Trophoblast cell (in vitro differentiated cells and primary cell): ENCODE measurements at places on chromosomes 6 and 20.

DNA sequence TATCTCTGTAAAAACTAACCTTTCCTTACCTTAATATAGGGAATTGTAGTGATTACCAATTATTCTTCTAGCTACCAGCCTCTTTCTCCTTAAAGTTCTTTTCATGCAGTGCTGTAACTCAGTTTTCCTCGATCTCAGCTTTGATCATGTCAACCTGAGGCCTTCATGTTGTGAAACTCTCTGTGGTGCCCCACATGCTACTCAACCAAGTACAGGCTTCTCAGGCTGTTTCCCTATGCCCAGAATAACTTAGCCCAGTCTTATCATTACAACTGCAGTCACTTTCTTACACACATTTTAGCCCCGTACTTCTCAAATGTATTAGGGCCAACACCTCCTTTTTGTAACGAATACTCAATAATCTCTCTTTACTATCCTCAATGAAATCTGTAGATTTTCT, 90.1 kb upstream of the SUPT3H start:
- no peaks in the 10 kb centered on the region for H3K4me1 ChIP-seq
- DNase-seq, result no peak
- H3K27me3 ChIP-seq, result no peaks in the 10 kb centered on the region
- H3K27ac ChIP-seq, result no peak overlapping the region
- H3K4me3 ChIP-seq, result no peak overlapping the region

GRCh38 chr20:35467339-35468224, 12.2 kb downstream of the CEP250 start:
- no peak overlapping the region for H3K4me3 ChIP-seq
- peaks cover 12% of the 10 kb centered on the region for H3K36me3 ChIP-seq
- DNase-seq, result no peak
- peak overlapping the region; percentile 84 for H3K27ac ChIP-seq
- H3K4me1 ChIP-seq, result peaks cover 14% of the 10 kb centered on the region

- peaks cover 4% of the 10 kb centered on the region for H3K4me1 ChIP-seq
- DNase-seq, result no peak
- H3K27ac ChIP-seq, result no peak overlapping the region
- no peaks in the 10 kb centered on the region for H3K27me3 ChIP-seq
- no peak overlapping the region for H3K4me3 ChIP-seq
Measured at GRCh38 chr6:149016716-149017115, 269.9 kb downstream of the UST start.

- H3K27ac ChIP-seq, result no peak overlapping the region
- H3K27me3 ChIP-seq, result peaks cover 20% of the 10 kb centered on the region
- DNase-seq, result no peak
- H3K4me3 ChIP-seq, result no peak overlapping the region
Measured at GRCh38 chr6:31498748-31499147, 803 bp downstream of the MICB start.
